KG1 (cell line): ENCODE measurements at places on chromosomes 11 and 22.

DNA sequence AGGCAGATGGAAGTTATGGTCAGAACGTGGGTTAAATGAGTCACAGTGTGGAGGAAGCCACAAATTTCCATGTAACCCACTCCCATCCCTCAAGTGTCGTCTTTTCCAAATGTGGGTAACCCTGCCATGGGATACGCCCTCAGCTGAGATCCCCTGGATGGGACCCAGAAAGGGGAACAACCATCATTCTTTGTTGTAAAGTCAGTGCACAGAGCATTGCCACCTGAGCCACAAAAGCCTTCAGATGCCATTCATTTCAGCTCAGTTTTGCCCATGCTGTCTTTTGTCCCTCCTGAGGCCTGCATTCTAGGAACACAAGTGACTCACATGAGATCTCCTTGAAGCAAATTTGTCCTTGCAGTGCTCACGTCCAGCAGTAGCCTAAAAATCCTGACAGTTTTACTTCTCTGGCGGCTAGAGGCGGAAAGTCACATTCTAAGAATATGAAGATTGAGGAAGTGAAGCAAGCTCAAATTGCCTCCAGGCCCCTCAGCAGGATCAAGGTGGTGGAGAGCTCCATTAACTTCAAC lies 30.6 kb downstream of the MMP13 start:
- no peak for DNase-seq

- no peak for DNase-seq
Measured at GRCh38 chr22:42425337-42425988, 6.7 kb downstream of the NFAM1 start.

DNA sequence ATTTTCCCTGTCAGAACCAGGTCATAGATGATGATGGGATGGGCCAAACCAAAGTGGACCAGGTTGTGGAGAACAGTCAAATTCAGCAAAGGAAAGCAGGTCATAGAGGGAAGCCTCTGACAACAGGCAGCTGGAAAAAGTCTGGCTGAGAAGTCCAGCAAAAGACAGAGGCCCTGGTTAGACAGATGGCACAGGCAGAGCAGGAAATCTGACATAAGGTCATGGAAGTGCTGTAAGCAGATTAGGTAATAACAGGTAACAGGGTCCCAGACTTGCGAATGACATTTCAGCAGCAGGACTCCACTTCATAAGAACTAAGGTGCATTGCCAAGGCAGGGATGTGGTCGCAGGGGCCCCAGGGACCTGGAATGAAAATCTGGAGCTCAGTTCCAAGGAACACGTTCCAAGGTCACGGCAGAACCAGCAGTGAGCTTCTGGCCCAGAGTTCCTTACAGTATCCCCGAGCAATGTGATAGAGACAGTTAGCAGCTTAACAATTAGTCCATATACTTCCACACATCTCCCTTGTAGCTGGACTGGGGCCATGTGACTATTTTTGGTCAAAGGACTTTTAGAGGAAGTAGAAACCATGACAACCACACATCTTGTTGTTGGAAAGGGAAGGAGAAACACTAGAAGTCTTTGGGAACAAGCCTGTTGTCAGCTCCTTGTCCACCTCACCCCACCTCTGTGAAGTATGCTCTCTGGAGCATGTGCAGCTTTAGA lies 75.4 kb downstream of the ME3 start:
- DNase-seq, result no peak

DNA sequence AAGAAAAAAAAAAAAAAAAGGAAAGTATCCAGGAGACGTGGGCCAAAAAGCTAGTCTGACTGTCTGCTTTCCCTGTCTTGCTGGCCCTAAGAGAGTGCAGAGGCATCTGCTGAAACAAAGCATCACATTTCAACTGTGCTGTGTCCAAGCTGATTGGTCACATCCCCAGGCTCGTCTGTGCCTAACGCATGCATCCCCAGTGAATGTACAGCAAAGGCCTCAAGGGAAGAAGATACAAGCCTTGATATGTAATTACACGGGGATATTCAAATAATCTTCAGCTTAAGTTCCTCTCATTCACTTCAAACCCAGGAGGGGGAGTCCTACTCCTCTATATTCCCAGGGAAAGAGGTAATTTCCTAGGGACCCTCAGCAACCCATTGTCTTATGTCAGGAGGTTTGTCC lies 5.4 kb upstream of the SORL1 start:
- DNase-seq, result no peak

- DNase-seq, result no peak
Measured at GRCh38 chr11:32437495-32438345, 2.4 kb upstream of the WT1 start.

GRCh38 chr11:54558407-54558806 lies 45.4 kb downstream of the OR4C46 start:
- no peak for DNase-seq

GRCh38 chr11:2270322-2271076 lies at the start of gene ASCL2:
ASCL2 (minus strand) TSS chr11:2270588; CDS start chr11:2270332, 256 bp downstream.
- DNase-seq, result no peak

- DNase-seq, result no peak
Measured at GRCh38 chr11:21933095-21933494, 259.8 kb upstream of the ANO5 start.

GRCh38 chr11:15944460-15944859 lies 411.9 kb downstream of the SOX6 start:
- DNase-seq, result no peak

DNA sequence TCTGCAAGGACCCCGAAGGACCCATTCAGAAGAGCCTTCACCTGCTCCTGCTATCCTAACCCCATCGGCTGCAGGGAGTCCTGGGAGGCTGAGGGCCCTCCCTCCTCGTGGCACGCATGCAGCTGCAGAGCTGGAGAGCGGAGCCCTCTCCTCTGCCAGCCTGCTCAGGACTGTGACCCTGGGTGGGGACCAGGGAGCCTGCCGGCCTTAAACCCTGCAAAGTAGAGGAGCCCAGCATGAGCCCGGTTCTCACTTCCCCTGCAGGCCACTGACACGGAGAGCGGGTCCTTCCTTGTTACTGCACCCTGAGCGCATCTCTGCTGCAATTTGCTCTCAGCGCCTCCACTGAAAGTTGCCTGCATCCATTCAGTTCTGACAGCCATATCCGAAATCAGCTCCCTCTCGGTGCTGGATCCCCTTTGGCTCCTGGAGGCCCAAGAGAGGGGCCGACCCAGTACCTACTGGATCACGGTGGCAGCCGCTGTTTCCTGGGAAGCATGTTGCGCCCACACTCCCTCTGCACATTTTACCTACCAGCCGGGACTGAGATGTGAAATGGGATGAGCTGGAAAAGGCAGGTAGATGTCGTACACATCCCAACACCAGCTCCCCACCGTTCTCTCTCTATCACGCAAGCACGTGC lies 312.1 kb downstream of the NTM start:
- no peak for DNase-seq

DNA sequence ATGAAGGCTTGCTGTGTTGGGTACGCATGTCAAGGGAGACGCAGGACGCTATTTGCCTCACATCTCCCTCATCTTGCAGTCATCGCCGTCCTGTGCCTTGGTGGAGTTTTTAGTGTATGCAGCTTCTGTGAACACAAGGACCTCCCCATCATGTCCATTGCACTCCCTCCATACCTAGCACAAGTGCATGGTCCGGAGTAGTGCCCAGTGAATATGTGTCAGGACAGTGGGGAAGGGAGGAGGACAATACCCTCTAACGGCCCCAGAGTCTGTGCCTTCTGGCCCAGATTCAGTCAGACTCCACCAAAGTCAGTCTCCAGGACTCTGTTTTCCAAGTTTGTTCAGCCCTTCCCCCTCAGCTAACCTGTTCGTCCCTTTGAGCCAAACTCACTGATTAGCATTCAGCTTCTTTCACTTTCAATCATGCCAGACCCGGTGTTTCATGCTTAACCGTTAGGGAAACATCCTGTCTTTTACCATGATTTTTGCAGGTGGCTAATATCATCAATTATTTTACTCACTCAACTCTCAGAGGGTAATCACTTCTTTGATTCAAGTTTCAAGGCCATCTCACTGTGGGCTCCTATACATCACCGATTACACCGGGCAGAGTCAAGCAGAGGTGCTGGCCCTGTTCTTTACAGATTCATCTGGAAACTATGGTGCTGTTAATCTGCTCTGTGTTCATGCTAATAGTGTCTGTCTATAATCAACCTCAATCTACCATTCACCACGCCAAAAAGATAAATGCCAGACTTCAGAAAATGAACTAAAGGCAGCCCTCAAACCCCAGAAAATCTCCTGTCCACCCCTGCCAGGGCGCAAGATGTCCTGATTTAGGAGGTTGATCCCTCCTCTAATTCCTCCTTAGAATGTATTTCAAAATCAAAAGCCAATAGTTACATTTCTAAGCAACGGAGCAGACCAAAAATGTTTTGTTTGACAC lies 156.5 kb downstream of the RRAS2 start:
- no peak for DNase-seq

DNA sequence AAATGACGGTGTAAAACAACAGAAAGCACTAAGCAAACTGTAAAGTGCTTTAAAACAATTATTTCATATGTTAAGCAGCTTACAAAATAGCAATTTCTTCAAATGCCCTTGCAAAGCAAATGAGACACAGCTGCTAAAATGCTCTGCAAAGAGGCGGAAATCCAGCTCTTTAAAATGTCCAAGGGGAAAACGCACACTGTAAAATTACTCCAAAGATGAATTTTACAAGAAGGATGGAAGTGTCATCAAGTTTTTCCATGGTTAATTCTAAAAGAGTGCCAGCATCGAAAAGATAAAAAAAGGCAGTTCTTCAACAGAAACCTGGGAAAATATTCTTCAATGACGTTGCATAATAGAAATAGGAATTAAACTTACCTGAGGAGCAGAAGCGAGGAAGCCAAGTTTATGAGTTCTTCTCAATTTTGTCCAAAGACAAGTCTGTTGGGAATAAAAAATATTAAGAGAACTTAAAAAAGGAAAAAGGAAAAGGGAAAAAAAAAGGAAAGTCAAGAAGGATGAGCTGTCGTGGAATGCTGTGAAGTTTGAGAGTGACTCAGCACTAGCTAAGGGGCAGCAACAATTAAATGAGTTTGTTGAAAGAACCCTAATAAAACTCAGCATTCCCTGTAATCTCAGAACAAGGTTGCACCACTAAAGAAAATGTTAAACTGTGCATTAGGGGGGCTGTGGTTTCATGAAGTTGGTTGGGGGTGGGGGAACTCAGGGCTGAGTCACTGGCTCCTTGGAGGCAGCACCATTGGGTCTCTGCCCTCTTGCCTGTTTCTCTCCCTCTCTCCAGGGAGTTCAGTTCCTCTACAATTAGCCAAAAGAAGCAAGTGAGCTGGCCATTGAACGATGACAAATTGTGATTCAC lies 64.2 kb upstream of the BLID start:
- DNase-seq, result no peak

DNA sequence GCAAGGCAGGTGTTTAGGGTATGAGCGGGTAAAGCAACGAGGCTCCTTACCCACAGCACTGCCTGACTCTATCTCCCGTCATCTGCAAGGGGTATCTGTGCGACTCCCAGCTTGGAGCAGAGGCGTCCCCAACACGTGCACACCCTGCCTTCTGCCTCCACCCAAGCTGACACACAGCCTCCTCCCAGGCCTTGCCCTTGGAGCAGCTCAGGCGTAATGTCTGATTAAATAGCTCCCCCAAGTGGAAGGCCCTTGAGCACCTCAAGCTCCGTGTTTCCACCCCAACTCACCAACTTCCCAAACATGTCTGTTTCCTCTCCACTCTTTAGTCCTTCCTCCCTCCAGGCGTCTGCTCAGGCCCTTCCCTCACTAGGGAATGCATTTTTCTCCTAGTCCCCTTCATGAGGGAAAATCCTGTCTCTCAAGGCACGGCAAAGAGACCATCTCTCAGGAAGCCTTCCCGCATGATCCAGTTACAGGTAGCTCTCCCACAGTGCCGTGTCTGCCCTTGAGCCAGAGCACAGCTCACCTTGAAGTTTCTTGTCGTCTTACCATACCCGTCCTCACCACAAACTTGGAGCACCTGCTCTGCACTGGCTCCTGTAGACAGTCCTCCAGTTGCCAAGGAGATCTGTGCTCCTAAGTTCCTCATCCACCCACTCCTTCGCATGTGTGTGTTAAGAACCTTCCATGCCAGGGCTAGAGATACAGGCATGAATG lies 15.8 kb downstream of the CYB5R2 start:
- no peak for DNase-seq

GRCh38 chr11:71188073-71188472 lies 64.3 kb downstream of the SHANK2 start:
- DNase-seq, result no peak

DNA sequence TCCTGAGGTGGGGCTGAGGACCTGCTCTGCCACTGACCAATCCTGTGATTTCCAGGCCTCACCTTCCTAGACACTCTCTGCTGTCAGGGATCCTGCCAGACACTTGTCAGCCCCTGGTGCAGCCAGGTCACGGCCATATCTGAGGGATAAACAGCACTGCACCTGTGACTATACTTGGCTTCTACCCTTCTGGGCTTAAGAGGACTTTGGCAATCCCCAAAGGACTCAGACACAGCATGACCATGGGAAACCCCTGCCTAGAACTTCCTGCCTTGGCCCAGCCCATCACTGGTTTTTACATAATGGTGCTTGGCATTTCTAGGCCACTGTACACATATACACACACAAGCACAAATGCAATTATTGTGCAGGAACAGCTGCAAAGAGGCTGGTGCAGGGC lies 11.6 kb upstream of the OLFML1 start:
- DNase-seq, result no peak

DNA sequence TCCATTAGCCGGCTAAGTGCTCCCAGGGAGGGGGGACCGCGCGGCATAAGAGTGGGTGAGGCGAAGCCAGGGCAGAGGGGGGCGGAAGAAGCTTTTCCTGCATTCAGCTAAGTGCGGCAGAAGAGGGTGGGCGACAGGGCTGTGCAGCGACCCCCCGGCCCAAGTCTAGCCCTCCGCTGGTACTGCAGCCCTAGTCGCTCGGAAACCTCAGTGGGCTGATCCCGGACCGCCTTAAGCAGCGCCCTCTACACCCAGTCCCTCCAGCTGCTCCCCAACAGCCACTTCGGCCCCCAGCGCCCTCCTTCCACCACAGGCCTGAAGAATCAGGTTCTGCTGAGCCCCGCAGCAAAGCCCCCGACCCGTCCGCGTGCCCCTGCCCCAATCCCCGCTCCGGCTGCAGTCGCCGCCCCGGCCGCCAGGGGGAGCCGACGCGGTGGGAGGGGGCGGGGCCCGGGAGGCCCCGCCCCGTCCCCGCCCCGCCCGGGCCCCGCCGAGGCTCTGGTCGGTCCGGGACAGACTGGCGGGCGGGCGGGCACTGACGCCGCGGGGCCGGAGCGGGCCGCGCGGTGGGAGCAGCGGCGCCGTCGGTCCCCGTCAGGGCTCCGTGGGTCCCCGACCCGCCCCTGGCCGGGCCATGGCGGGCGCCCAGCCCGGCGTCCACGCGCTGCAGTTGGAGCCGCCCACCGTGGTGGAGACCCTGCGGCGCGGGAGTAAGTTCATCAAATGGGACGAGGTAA lies at the start of gene PLCB3:
Gene PLCB3, plus strand, starts transcription at position 515 of the 737 bp plus-strand sequence. Its CDS starts 120 bp downstream, at position 635.
- peak; percentile 68 for DNase-seq

- no peak for DNase-seq
Measured at GRCh38 chr11:44229624-44230023, 80.3 kb downstream of the ALX4 start.

DNA sequence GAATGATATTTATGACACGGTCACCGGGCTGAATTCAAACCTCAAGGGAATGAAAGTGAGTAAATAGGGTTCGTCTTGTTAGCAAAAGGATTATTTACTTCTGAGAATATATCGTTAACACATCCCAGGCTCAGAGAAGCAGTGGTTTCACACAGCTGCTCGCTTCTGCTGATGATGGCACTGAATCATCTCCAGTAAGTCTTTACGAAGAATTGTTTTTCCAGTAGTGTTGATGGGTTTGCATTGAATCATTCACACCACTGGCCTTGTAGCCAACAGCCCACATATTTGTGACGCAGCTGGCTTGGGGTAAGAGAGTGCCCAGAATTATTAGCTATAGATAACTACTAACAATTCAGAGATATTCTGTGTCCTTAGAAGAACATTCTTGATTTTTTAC lies 236.3 kb downstream of the CADM1 start:
- DNase-seq, result no peak
